Left ventricle myocardium superior (tissue), 1 donor: ENCODE measurements at places on chromosomes 11 and 22. TPM values are rescaled to one million over a fixed set of nuclear protein-coding genes. Genes with fewer than 3 reads are reported as not detected.
A peak's percentile ranks its signal among the peaks of the same experiment; 100 is the strongest.

DNA sequence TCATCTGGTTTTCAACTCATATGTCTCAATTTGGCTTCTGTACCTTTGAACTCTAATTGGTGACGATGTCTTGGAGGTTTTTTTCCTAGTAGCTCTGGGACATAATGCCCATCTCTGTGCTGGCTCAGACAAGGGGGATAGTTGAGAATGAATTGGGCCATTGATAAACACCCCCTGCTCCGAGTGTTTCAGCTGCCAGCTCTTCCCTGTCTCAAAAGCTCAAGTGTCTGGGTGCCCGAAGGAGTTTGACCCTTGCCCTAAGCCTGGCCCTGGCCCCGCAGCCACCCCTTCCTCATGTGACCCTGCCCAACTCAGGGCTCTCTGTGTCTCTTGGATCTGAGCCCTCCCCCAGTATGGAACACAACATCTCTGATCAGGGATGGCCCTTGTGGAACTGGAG lies 3.0 kb downstream of the INSC start:
- DNase-seq: no peak

DNA sequence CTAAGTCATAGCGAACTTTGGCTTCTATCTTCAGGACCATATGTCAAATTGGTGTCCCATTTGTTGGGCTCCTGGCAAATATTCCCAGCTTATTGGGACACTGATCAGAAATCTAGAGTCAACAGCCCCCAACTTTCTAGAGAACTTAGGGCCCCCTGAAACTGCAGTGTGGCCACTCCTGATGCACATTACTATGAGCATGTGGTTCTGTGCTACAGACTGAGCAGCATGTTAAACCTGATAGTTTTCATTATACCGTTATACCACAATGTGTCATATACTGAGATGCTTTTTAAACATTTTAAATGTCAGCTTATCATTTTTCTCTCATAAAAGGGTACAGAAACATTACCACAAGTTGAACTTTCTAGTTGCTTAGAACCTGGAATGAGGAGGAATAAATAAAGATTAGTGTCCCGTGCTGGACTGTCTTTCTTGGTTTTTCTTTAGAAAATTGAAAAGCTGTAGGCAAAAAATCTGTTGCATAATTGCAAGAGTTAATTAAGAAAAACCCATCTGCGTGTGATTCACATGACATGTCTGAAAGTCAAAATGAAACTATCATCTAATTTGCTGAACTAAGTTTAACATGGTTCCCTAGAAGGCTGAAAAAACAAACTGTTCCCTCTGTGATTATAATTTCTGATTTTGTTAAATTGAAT lies 16.4 kb upstream of the CTSC start:
- no peak for DNase-seq

DNA sequence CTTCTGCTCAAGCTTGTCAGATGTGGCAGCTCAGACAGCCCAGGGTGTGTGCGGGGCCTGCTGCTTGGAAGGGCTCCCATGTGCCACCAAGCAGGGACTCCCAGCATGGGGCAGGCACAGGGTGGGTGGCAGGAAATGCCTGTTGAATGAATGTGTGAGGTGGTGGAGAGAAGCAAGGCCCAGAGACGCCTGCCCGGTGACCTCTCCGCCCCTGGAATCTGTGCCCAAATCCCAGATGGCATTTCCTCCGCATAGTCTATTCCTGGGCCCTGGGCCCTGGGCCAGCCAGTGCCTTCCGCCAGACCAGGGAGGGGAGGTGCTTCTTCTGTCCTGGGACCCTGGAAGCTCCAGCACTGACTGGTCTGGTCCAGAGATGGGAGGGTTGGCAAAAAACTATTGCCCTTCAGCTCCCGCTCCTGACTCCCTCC lies 3.7 kb downstream of the CST6 start:
- peak; percentile 63 for DNase-seq

- no peak for DNase-seq
These were observed 12.5 kb downstream of the LRP4 start for GRCh38 chr11:46905806-46906205.

DNA sequence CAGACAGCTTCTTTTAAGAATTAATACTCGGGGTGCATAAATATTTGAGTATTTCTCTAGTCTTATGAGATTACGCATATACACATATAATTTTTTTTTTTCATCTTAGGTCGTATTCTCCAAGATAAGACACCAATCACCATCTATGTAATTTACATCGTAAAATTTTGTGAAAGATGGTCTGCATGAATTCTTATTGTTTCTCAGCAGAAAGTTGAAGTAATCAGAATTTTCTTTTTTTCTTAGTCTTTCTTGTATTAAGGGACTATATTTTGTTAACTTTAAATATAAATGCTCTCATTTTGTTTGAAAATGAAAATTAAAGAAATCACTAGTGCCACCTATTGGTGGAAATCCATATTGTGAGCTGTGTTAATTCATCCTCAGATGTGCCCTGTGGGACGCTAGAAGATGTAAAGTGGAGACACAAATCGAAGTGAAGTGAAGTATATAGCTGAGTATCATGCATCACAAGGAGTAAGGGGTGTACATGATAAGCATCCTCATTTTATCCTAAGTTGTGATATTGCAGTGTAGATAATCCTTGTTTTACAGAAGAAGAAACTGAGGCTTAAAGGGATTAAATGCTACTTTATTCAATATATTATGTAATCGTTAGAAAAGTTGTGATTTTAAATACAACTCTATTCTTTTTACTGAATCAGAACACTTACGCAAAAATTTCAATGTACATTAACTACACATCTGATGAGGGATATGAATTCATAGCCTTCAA lies 2084.3 kb downstream of the LRRC4C start:
- no peak for DNase-seq

DNA sequence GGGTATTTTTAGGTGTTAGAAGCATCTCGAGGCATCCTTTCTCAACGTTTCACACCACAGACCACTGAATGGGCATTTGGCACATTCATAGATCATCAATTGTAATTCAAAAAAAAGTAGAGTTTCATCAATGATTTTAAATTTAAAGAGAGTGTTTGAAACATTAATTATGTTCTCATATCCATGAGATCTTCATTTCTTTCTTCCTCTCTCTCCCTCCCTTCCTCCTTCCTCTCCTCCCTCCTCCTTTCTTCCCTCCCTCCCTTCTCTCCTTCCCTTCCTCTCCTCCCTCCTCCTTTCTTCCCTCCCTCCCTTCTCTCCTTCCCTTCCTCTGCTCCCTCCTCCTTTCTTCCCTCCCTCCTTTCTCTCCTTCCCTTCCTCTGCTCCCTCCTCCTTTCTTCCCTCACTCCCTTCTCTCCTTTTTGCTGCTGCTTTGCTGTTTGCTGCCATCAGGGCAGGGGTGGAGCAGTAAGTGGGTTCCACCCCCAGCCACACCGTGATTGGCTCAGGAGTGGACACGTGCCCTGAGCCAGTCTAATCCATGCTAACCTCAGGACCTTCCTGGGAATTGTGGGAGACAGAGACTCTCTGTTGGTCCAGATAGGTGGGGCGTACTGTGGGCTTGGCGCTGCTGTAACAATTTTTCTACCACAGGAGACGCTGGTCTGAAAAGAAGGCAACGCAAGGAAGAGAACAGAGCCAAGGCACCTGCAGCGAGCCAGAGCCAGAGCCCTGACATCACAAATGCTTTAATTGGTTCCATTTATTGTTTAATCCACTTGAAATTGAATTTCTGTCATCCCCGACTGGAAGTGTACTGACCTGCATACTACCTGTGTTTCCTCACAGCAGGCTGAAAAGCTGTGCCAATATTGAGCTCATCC lies 33.7 kb upstream of the APOBEC3A start:
- DNase-seq: peak; percentile 77

DNA sequence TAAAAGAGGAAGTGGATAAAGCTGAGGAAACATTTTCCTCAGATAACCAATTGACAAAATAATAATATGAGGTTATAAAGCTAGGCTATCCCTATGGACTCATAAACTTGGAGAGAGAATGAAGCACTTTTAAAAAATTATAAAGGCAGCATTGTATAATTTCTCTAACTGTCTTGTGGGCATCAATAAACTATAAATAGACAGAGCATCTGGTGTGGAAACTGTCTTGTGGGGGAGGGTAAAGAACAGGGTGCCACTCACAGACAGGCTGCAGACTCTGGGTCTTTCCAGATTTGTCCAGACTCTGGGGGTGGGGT lies 333.5 kb downstream of the BUD13 start:
- no peak for DNase-seq

GRCh38 chr11:104907521-104908185 lies 9.4 kb upstream of the CASP12 start:
- no peak for DNase-seq

DNA sequence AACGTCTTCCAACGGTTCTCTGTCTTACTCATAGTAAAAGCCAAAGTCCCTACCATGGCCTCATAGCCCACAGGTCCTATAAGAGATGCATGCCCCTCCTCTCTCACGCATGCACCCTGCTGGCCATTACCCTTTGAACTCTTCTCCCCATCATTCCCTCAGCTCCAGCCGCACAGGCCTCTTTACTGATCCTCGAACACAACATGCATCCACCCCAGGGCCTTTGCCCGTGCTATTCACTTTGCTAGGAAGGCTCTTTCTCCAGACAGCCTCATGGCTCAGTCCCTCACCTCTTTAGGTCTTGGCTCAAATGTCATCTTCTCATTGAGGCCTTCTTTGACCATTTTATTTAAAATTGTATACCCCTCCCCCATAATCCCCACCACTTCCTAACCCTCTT lies 7.5 kb downstream of the AP1B1 start:
- DNase-seq: no peak

GRCh38 chr22:42132457-42132856 lies 1.8 kb upstream of the CYP2D6 start:
- DNase-seq: no peak

DNA sequence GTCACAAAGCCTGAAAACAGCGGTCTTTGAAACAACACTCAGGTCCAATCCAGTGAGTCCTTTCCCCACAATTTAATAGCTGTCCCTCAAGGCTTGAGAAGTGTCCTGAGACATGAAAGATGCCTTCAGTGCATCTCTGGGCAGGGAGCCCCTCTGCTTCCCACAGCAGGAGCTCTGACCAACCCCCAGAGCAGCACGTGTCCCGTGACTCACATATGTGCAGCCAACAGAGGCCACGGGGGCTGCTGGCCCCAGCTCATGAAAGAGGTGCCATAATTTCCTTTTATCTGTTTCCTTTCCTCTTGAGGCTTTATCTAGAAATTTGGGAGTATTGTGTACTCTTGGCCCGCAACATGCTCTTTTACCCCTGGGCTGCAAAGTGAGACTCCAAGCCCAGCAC lies 33.2 kb upstream of the LMO1 start:
- no peak for DNase-seq

GRCh38 chr11:64138398-64138797 lies 27.5 kb downstream of the MACROD1 start:
- DNase-seq: no peak

- DNase-seq: no peak
These were observed 17.1 kb downstream of the APOBEC3H start for GRCh38 chr22:39114112-39114511.

GRCh38 chr22:20273758-20274181 lies 5.7 kb upstream of the RTN4R start:
- no peak for DNase-seq

DNA sequence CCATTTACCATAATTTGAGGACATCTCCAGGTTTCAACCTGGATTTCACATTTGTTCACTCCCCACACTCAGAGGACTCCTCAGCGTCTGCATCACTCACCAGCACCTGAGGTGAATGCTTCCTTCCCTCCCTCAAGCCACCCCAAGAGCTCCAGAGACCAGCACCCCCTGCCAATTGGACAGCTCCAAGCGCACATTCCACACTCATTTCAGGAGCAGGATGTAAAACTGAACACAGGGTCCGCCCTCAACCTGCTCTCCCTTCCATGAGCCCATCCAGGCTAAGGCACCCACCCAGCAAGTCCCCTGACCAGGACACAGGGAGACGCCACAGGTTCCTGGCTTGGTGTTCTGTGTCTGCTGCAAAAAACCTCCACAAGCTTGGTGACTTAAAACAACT lies 3.9 kb downstream of the SCGB1D1 start:
- no peak for DNase-seq

- DNase-seq: peak; percentile 82
These were observed 5.3 kb downstream of the VSIG2 start for GRCh38 chr11:124746621-124747243.

- DNase-seq: no peak
These were observed 59.8 kb downstream of the APOL5 start for GRCh38 chr22:35777335-35777975.

DNA sequence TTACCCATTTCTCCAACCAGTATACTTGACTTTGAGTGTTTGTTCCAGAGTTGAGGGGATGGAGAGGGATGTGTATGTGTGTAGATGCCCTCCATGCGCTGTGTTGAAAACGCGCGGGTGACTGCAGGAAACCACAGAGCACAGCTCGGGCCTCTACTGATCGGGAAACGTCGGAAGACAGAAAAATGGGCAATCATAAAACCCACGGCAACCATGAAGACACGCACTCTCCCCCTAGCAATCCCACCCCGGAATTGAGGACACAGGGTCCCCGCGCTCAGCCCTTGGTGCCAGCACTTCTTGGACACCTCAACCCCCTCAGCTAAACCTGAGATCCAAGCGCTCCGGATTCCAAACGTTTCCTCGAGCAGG lies 251 bp upstream of the UQCC3 start:
- no peak for DNase-seq

DNA sequence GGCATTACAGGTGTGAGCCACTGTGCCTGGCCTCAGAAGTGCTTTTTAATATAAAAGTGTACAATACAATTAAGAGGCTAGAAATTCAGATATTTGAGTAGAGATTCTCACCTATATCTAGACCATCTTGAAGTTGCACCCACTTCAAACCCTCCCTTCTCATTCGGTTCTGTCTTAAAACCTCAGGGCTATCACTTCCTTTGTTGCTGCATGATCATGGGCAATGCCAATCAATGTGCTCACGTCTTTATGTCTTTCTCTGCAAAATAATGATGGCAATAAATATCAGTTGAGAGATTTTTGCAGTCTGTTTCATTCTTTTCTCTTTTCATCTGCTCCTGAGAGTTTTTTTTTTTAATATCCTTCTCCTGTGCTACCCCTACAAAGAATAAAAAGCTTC lies 9.3 kb upstream of the NUP160 start:
- no peak for DNase-seq

DNA sequence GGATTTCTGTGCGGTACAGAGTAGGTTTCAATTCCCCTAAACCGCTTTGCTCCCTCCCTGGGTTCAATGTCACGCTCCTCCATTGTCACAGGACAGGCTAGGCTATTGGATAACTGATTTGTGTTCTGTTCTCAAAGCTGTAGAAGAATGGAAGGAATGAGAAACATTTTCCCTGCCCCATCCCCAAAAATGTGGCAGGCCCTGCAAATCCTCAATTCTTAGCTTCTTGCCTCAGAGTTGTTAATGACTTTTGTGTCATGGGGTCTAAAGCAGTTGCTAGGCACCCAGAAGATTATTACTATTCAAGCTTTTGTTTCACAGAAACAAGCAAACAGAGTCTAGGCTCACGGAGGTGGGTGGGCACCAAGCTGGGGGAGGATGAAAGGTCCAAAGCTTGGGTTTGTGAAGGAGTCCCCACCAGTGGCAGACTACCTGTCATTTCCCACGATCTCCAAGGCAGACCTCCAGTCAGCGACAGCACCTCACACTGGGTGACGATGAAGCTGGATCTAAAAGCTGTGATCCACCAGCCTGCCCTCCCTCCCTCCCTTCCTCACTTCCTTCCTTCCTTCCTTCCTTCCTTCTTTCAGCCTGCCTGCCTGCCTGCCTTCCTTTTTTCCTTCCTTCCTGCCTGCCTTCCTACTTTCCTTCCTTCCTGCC lies 1080.2 kb downstream of the OPCML start:
- no peak for DNase-seq

SCN3B gene
- 1.7 TPM for total RNA-seq

ABTB2 gene
- total RNA-seq: 12.1 TPM

GSTT2 gene
- 0.42 TPM for total RNA-seq

PTPRJ gene
- total RNA-seq: 7.1 TPM

LDHAL6A gene
- total RNA-seq: not detected

MPST gene
- 56.7 TPM for total RNA-seq

OR52I2 gene
- not detected for total RNA-seq

APOL5 gene
- total RNA-seq: not detected

C22orf42 gene
- not detected for total RNA-seq

BTG4 gene
- not detected for total RNA-seq
